ENCODE measurements at places on chromosomes 2 and 18.

DNA sequence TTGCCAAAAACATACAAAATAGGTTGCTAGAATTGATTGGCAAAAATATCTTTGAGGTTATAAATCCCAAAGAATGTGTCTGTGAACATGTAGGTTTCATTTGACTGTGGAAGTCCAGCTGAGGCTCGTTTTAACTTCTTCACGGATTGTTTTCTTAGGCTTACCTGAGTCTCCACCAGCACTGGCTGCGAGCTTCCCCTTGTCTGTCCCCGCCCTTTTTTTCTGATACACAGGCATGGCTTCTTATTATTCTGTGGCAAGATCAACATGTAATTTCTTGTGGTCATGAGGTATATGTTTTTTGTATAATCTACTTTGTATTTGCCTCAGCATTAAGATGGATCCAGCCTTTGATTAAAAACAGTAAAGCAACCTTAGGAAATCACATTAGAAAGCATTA lies 7.2 kb upstream of the SLC40A1 start:
- DNase-seq, result no peak

- DNase-seq, result no peak
These were observed at the start of gene SP140 for GRCh38 chr2:230225486-230225885. Gene SP140, plus strand, starts transcription at chr2:230225736. Its CDS starts 109 bp downstream, at chr2:230225845.

GRCh38 chr2:120348134-120348736 lies 2.3 kb downstream of the INHBB start:
- peak; percentile 88 for DNase-seq

DNA sequence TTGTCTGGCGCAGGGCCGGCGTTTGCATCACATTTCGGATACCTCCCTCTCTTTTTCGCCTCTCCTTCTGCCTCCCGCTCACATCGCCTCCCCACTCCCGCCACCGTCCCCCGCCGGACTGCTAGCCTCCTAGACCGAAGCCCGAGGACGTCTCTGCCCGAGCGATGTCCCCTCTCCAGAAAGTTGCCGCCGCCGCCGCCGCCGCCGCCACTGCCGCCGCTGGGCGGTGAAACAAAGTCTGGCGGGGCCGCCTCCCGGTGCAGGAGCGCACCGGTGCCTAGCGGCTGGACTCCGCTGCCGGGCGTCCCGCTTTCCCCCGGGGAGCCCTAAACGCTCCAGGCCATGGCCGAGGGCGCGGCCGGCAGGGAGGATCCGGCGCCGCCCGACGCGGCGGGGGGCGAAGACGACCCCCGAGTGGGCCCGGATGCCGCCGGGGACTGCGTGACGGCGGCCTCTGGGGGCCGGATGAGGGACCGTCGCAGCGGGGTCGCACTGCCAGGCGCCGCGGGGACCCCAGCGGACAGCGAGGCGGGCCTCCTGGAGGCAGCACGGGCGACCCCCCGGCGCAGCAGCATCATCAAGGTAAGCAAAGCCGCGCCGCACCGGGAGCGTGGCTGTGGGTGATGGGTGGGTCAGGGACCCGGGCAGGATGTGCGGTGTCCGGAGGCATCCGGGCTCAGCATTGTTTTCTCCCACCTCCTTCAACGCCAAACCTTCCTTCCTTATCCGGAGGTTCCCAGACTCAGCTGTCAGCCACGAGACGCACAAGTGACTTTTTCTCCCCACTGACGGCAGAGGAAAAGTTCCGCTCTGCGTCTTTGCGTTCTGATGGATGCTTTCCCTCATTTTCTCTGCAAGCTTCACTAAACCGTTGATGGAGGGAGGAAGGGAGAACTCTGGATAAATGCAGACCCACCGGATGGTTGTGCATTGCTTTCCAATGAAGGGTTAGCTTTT lies 643 bp downstream of the PLCL1 start:
- peak; percentile 68 for DNase-seq

GRCh38 chr2:218296847-218297246 lies 4.5 kb upstream of the TMBIM1 start:
- no peak for DNase-seq

- DNase-seq, result no peak
These were observed 19.1 kb downstream of the COL3A1 start for GRCh38 chr2:188993247-188993646.

- DNase-seq, result peak; percentile 81
These were observed 83.2 kb upstream of the FRZB start for GRCh38 chr2:182949572-182950189.

DNA sequence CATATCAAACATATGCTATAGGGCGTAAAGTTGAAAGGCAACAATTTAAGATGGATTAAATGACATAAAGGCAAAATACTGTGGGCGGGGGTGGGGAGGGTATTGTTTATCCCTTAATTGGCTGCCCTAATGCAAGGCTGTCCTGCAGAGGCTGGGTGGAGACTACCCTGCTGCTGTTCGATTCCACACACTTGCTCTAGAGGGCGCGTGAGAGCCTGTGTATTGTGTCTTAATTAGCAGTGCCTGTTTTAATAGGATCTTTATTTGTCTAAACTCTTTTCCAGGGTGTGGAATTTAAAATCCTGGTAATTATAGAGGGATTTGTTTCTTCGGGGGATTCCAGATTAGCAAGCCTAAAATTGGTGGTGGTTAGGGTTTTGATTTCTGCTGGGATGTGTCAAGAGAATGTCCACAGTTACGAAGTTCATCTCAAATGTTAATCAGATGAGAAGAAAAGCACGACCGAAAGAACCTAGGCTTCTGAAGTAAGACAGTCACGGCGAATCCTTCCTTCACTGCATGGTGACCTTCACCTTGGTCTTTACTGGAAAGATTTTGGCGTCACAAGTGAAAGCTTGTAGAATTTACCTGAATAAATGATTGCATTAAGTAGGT lies 103.5 kb upstream of the MAP3K20 start:
- peak; percentile 76 for DNase-seq

- DNase-seq, result peak; percentile 80
These were observed 560.6 kb downstream of the SLC4A3 start for GRCh38 chr2:220188031-220188430.

DNA sequence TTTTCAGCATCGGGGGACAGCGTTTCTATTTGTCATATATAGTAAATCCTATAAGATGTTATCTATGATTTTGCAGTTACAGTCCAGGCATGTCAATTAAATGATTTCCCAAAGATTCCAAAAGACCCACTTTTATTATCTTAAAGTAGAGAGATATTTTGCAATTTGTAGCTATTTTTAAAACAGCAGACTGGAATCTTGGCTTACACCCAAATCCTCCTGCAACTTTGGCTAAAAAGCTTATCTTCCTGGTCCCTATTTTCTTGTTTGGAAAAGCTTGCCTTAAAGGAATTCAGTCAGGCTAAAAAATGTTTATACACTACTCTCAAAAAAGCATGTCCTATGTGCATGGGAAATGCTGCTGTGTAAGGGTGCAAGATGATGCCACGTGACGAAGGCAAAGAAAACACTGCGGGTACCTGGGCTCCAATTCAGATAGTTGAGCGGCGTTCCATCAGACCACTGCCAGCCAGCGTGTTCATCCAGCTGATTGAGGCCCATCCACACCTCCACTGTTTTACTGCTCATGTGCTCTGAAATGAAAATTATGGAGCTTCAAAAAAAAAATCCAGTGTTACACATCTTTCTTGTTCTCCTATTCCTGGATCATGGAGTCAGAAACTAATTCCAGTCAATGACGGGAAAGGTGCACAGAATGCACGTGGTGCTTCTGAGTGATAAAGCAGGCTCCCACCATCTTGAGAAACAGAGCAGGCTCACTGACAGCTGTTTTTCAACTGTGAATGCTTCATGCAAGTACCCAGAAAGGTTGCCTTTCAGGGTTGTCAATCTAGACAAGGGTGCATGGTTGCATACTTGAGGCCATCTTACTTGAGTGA lies 33.8 kb downstream of the PLA2R1 start:
- DNase-seq, result no peak

- no peak for DNase-seq
These were observed 409.7 kb upstream of the FANCL start for GRCh38 chr2:58650781-58651180.

DNA sequence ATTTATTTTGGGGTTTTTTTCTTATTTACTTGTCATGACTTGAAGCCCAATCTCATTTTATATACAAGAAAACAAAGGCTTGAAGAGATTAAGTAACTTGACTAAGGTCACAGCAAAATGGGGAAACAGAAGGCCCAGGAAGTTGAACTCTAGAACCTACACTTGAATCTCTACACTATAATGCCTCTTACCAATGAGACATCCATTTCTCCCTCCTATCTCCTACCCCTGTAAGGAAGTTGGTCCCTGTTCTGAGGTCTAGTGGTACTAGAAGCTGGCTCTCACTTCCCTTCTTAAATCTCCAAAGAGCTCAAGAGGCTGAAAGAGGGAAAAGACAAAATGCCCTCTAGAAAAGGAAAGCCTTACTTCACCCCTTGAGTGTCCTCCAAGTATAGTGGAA lies 25.5 kb upstream of the IHH start:
- DNase-seq, result no peak

DNA sequence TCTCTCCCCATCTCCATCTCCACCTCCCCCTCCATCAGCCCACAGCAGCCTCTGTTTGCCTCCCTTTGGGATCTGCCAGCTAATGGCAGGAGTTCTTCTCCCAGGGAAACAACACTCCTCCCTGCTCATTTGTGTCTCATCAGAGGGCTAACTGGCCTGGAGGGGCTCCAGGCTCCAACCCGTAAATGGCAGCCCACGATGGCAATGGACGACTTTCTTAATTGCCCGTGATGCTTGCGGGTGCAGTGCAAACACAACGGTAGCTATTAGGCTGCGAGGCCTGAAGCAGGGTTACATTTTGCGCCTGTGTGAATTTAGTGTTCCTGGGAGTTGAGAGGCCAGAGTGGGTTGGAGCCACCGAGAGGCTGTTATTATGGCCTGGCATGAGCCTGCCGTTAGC lies 285.1 kb downstream of the TNS1 start:
- DNase-seq, result no peak

- DNase-seq, result no peak
These were observed 107.7 kb downstream of the ATL2 start for GRCh38 chr2:38269421-38269820.

DNA sequence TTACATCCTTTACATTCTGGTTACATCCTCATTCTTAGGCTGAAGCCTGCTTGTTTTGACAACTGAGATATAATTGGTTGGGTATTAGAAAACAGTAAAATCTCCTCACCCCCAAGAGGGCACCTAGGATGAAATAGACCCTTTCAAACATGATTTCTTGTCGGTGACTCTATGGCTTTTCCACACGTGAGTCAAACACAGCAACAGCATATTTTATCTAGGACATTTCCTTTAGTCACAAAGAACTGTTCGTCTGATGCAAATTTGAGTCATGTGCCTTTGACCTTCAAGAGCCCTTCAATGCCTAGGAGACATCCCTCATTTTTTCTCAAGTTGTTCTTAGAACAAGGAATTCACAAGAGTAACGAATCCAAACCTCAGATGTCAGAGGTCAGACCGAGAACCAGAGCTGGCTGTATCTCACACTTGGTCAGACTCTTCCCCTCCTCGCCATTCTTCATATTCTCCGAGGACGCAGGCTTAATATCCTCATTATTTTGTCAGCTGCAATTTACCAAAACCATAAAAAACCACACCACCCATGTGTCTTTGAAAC lies 60.5 kb upstream of the ALKAL2 start:
- DNase-seq, result no peak

GRCh38 chr18:79988071-79988450 lies 302 bp downstream of the TXNL4A start:
- peak; percentile 91 for DNase-seq

GRCh38 chr2:138307099-138307498 lies 194.5 kb upstream of the SPOPL start:
- DNase-seq, result no peak

GRCh38 chr2:32688541-32688940 lies 60.7 kb downstream of the TTC27 start:
- DNase-seq, result no peak

DNA sequence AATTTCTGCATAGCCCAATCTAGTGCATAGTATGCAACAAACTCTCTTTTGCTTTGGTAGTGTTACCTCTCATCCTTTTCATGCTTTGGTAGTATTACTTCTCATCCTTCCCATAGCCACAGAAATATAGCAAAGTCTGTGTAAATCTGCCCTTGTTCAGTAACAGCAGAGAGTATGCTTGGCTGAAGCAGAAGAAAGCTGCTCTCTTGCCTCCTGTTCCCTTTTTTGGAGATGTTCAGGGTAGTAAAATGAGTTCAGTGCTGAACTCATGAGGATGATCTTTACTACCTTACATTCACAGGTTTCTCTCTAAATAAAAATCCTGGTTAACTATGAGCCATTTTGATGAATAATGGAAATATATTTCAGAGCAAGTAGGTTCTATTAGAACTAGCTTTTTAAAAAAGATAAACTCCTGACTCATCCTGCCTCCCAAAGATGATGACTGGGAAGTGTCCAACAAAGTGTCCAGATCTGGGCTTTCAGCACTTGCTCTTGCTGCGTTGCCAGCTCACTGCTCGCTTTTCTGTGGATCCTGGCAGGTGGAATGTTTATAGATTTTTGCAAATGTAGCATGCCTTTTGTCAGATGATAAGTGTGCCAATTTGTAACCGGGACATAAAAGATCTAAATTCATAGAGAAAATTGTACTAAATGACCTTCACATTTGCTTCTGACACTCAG lies 29.4 kb upstream of the CHMP3 start:
- no peak for DNase-seq

GRCh38 chr18:62852851-62853250 lies 137.5 kb downstream of the PHLPP1 start:
- no peak for DNase-seq

- peak; percentile 99 for DNase-seq
These were observed at the start of gene YWHAQ for GRCh38 chr2:9630736-9631552. Gene YWHAQ, minus strand, starts transcription at chr2:9630997. Its CDS starts 545 bp downstream, at chr2:9630452.

DNA sequence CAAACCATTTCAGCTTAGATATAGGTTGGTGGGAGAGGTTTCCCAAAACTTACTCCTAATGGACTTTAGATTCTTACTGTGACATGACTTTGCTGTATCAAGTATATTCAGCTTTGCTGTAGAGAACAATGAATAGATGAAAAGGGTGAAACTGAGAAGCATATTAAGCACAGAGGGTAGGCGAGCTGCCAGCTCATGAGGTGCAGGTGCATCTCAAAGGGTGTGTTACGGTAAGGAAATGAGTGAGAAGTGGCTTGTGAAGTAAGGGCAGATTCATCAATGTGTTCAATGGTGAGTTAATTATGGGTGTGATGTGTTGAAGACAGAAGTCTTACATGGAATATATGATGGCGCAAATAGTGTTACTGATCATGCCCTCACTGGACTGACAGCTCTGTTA lies 49.3 kb downstream of the CD8B2 start:
- DNase-seq, result no peak

DNA sequence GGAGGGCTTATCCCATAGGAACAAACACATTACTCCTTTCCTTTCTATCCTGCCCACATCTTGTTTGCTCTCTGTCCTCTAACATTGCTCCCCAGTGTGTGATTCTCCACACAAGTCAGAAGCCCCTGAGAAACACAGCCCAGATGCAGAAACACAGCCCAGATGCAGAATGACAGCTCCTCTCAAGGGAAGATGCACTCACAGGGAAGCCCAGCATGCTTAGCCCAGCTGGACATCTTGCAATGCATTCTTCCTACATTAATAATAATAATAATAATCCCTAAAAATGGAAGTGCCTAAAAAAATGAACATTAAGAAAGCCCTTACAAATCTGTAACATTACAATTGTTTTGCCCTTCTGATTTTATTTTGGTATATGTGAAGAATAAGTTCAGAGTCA lies 172.1 kb downstream of the CBLN2 start:
- no peak for DNase-seq
